Gastrocnemius medialis (tissue), 4 donors: ENCODE measurements at places on chromosomes 7 and 10.

- no peak for DNase-seq
Observed at GRCh38 chr7:29095631-29096445, 50.5 kb downstream of the CPVL start.

DNA sequence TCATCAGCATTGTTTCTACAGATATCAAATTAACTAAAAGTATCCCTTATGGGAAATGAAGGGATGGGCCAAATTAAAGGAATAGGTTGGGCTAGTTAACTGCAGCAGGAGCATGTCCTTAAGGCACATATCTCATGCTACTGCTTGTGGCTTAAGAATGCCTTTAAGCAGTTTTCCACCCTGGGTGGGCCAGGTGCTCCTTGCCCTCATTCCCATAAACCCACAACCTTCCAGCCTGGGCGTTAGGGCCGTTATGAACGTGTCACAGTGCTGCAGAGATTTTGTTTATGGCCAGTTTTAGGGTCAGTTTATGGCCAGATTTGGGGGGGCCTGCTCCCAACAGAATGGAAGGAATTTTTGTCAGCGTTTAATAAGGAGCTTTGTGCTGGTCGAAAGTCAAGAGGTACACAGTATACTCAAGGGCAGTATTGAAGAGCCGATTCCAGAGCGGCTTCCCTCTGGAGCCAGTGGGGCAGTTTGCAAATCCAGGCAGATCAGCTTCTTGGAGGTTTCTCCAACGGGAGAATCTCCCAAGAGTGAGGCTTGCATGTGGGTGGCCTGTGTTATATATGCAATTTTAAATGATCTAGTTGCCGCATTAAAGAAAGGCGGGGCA lies 7.7 kb downstream of the PFKP start:
- DNase-seq, result no peak

DNA sequence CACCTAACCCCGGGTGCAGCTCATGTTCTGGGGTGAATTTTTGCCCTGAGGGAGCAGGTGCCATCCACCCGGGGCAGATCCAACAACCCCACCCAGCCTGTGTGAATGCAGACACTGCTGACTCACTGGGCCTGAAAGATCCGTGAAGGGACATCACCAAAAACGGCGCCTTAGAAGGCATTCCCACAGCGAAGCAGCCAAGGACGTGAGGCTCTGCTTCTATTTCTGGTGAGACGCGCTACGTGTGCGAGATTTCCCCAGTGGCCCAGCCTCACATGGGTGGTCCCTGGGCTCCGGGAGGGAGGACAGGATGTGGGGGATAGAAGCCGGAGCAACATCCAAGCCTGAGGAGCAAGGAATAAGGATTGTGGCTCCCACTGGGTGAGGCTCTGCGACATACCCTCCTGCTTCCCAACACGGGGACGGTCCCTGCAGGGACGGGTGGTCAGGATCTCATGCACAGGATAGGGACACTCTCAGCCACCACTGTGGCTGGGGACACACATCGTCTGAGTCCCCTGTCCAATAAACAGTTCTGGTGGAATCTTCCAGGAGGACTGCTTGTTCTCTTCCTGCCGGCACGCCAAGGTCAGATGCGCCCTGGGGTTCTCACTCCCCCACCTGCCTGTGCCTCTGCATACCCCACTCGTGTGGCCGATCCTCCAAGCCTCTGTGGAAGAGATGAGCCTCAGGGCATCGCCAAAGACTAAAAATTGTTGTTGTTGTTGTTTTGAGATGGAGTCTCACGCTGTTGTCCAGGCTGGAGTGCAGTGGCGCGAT lies 70.2 kb downstream of the ZRANB1 start:
- DNase-seq, result peak; percentile 89

DNA sequence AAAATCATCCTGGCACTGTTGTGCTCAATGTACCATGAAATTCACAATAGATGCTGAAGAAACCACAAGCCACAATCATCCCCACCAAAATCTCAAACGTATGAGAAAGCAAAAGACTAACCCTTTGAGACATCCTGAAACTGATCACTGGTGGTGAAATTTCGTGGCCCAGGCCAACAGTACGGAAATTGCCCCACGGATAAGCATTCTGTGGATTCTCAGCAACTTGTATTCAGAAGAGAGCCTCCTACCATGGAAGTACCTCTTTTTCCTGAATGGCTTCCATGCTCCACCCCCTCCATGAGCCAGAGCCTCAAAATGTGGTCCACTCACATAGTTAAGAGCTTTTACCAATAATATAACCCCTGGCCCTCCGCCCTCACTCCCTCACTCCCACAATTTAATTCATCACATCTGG lies 163.9 kb upstream of the AUTS2 start:
- DNase-seq, result no peak

DNA sequence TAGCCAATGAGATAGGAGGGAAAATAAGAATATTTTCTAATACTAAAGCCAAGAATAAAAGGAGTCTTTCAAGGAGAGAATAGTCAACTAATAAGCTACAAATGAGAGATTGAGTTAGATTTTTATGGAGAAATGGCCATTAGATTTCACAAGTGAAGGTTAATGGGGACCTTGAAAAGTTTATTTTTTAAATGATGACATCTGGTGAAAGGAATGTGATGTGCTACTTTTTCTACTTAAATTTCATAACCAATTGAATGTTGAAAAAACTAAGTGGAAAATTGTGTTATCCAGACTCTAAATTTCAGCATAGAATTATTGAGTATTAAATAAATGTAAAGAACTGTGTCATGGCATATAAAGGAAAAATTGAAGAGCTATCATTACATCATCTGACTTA lies 125.7 kb downstream of the TSPAN12 start:
- no peak for DNase-seq

GRCh38 chr10:96701265-96701664 lies 19.0 kb downstream of the PIK3AP1 start:
- DNase-seq, result no peak

GRCh38 chr7:136911344-136911743 lies 42.9 kb downstream of the CHRM2 start:
- no peak for DNase-seq

DNA sequence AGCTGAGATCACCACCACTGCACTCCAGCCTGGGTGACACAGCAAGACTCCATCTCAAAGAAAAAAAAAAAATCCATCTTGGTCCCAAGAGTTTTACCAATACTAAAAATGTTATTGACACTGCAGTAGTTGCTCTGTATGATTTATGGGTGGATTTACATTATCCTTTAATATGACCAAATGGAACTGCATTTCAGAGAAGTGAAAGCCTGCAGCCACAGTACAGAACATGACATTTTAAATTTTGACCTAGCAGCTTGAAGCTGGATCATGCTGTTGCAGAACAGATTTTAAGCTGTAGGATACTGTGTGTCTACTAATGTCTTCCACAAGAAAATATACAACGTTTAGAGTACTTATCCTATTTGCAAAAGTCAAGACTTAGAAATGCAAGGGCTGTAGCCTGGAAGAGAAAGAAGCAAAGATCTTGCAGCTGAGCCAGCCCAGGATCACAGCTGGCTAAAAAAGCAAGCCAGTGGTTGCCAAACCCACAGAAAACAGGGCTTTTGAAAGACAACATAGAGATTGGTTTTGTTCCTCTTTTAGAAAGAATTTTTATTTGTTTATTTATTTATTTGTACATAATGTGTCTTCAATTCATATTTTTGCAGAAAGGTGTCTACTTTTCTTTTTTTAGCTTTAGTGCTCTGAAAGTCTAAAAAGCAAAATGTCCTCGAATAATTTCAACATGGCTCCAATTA lies 55.2 kb upstream of the WNT16 start:
- DNase-seq, result no peak

DNA sequence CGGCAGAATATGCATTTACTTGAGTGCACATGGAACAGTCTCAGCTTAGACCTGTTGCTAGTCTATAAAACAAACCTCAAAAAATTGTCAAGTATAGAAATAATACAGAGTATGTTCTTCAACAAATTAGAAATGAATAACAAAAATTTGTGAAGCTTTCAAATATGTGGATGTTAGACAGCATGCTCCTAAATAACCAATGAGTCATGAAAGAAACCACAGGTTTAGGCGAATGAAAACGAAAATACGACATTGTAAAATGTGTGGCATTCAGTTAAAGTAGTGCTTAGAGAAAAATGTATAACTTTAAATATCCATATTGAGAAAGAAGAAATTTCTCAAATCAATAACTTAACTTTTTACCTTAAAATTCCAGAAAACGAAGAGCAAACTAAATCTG lies 760.0 kb upstream of the SORCS1 start:
- no peak for DNase-seq

GRCh38 chr7:93142127-93142526 lies 6.1 kb downstream of the SAMD9L start:
- DNase-seq, result no peak

- DNase-seq, result no peak
Observed at GRCh38 chr7:142001163-142001874, 5.6 kb downstream of the MGAM start.

- no peak for DNase-seq
Observed at GRCh38 chr10:120490288-120490687, 33.3 kb downstream of the PLPP4 start.

- no peak for DNase-seq
Observed at GRCh38 chr10:95784279-95784913, 28.4 kb downstream of the ENTPD1 start.

GRCh38 chr10:85492684-85493083 lies 873.9 kb downstream of the GRID1 start:
- DNase-seq, result no peak

DNA sequence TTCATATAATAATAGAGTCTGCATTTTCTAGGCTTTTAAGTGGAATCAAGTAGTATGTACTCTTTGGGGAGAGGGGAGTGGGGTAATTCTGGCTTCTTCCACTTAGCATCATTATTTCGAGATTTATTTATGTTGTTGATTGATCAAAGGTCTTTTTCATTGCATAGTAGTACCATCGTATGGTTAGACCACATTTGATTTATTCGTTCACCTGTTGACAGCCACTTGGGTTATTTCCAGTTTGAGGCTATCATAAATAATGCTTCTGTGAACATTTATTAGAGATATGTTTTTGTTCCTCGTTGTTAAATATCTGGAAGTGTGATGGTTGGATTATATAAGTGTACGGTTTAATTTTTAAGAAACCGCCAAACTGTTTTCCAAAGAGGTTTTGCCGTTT lies 52.8 kb downstream of the AHCYL2 start:
- no peak for DNase-seq

DNA sequence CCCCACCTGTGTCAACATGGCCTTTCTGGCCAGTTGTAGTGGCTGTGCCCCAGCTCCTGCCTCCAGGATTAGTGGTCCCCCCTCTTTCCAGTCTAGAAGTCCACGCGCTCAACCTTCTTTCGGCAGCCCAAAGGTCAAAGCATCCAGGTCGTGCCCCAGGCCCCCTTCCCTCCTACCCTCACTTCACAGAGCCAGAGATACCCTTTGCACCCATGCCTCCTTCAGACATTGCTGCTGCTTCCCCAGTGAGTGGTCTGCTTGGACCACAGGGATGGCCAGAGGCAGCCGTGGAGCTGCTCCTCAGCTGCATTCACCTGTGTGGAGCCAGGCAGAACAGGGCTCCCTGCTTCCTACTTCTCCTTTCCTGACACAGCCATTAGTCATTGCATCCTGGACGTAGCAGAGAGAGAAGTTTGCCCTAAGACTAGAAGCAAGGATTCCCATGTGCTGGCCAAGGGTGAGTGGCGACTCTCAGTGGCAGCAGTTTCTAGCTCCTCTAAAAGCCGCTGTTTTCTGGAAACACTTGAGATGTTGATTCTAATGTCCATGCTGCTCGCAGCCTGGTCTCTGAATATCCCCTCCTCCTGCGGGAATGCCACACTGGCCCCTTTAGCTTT lies 243.1 kb upstream of the SHH start:
- DNase-seq, result no peak

GRCh38 chr7:89054361-89054760 lies 258.8 kb upstream of the TEX47 start:
- DNase-seq, result no peak

DNA sequence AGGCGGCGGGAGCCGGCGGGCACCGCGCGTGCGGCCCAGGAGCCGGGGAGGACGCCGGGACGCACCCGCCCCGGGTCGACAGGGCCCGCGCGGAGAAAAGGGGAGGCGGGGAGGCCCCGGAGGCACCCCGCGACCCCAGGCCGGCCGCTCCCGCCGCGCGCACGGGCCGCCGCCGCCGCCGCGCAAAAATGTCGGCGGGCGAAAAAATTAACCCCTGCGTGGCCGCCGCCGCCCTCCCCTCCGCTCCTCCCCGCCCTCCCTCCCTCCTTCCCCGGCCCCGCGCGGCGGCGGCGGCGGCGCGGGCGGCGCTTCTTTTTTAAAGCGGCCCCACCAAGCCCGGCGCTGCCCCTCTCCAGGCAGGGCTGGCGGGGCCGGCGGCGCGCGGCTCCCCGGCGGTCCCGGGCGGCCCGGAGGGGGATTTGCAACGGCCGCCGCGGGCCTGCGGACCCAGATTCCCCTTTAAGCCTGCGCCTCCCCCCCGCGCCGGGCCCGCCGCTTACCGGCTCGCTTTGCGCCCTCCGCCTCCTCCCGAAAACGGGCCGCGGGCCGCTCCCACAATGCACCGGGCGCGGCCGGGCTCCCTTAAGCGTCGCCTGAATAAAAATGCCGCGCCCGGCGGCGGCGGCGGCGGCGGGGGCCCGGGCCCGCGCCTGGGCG lies 465 bp downstream of the SEPHS1 start:
- DNase-seq, result peak; percentile 76

GRCh38 chr7:157760004-157760730 lies 423.4 kb downstream of the DNAJB6 start:
- no peak for DNase-seq

GRCh38 chr10:106960812-106961211 lies 203.7 kb downstream of the SORCS1 start:
- DNase-seq, result no peak

DNA sequence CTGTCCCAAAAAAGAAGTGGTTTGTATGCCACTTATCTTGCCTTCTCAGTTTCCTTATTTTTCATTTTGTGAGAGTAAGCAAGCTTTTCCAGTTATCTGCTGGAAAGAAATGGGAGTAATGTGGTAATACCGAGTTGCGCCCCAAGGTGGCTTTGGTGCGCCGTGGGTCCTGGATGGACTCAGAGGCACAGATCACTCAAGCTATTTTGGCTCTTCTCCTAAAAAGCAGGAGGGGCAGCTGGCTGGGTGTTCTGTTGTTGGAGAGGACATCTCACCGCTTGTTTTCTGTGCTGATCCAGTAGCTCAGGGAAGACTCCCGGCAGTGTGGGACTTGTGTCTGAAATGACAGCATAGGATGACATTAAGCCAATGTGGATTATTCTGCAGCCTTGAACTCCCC lies 16.4 kb downstream of the PRKRIP1 start:
- peak; percentile 75 for DNase-seq

DNA sequence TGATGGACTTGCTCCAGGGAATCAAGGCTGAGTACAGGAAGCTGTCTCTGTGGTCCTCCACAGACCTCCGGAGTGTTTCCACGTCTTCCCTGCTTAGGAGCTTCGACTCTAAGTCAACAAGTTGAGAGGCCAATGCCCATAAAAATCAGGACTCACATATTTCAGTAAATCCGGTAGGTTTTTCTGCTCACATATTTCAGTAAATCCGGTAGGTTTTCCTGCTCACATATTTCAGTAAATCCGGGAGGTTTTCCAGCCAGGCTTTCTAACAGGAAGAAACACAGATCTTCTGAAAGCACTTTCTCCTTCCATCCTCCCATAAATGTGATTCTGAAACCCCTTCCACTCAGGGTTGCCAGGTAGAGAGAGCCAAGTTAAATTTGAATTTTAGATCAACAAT lies 340.1 kb upstream of the SHH start:
- no peak for DNase-seq

GRCh38 chr7:40987571-40987970 lies 715.3 kb downstream of the INHBA start:
- no peak for DNase-seq
